ENCODE measurements at places on chromosomes 2 and 18.
A peak's percentile ranks its signal among the peaks of the same experiment; 100 is the strongest.

GRCh38 chr18:79518028-79518682 lies 122.4 kb downstream of the NFATC1 start:
- DNase-seq = peak; percentile 32
- no peaks in the 10 kb centered on the region for H3K27me3 ChIP-seq
- H3K4me3 ChIP-seq = peak overlapping the region; percentile 30
- peaks cover 78% of the 10 kb centered on the region for H3K4me1 ChIP-seq

DNA sequence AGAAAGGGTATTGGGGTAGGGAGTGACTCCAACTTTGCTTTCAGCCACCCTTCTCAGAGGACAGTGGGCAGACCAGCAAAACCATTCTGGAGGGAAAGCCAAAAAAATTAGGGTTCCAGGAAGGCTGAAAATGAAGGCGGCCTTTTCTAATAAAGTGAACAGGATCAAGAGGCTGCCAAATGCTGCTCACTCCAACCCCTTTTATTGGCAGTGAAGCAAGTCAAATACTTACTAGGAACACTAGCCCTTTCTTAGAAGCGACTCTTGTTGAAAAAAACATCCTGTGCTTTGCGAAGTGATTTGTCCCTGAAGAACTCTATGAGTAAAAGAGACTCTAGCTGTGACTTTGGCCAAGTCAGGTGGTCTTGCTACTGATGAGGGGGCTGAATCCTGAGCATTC lies 83.6 kb upstream of the CYP1B1 start:
- peaks cover 54% of the 10 kb centered on the region for H3K27me3 ChIP-seq
- no peak for DNase-seq
- H3K36me3 ChIP-seq = no peaks in the 10 kb centered on the region
- no peaks in the 10 kb centered on the region for H3K4me1 ChIP-seq

DNA sequence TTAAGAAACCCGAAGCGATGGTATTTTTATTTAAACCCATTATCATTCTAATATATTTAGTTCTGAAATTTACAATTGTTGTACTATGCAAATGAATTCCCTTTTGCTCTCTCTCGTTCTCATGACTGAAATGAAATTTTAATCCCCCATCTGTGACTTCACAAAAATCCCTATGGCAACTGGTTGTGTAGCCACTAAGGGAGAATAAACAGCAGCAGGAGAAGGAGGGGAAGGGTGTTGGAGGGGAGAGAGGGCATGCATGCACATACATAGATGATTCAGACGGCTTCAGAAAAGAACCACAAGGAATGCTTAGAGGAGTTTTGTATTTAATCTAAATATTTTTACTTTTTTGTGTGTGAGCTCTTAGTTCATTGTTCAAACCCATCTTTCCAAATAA lies 36.8 kb downstream of the CPS1 start:
- H3K27ac ChIP-seq = no peak overlapping the region
- H3K4me3 ChIP-seq = no peak overlapping the region
- H3K36me3 ChIP-seq = no peaks in the 10 kb centered on the region
- DNase-seq = no peak

GRCh38 chr2:138272524-138273195 lies 228.9 kb upstream of the SPOPL start:
- peaks cover 3% of the 10 kb centered on the region for H3K4me1 ChIP-seq
- H3K27me3 ChIP-seq = no peaks in the 10 kb centered on the region
- H3K27ac ChIP-seq = no peak overlapping the region
- H3K36me3 ChIP-seq = no peaks in the 10 kb centered on the region
- no peak overlapping the region for H3K4me3 ChIP-seq
- no peak for DNase-seq

GRCh38 chr2:181884601-181885000 lies 6.9 kb upstream of the ITPRID2 start:
- no peaks in the 10 kb centered on the region for H3K36me3 ChIP-seq
- H3K27ac ChIP-seq = no peak overlapping the region
- no peak for DNase-seq
- H3K4me1 ChIP-seq = no peaks in the 10 kb centered on the region
- peaks cover 36% of the 10 kb centered on the region for H3K27me3 ChIP-seq

All from activated T-cell treated with anti-CD3 and anti-CD28 coated beads, Interleukin-2, amount 50 U/mL, for 24 hours (primary cell).